Spinal cord (tissue), 10 donors: ENCODE measurements at places on chromosomes 4 and X. TPM values are rescaled to one million over a fixed set of nuclear protein-coding genes. Genes with fewer than 3 reads are reported as not detected.

- DNase-seq = no peak
Observed at GRCh38 chr4:123522646-123523045, 126.1 kb downstream of the SPRY1 start.

DNA sequence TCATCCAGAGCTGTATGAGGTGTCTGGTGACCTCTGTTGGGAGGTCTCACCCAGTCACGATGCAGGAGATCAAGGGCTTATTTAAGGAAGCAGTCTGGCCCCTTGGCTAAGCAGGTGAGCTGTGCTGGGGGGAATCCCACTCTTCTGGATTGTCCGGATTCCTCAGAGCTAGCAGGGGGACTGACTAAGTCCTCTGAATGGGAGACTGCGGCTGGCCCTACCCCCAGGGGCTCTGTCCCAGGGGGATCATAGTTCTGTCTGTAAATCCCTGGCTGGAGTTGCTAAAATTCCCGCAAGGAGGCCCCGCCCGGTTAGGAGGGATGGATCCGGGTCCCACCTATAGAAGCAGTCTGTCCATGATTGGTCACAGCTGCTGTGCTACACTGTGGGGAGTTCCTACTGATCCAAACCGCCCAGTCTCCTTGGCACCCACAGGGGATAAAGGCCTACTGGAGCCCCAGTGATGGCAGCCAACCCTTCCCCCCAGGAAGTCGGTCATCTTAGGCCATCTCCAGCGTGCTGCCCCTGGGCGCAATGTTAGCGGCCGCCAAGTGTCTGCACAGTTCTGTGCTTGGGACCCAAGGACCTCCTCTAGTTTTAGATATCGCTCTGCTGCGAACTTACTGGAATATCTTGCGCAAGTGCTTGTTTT, 118.2 kb upstream of the KLF8 start:
- no peak for DNase-seq

- no peak for DNase-seq
Observed at GRCh38 chrX:111375747-111376146, 36.2 kb downstream of the DCX start.

GRCh38 chr4:140116442-140117104, 37.4 kb downstream of the MAML3 start:
- no peak for DNase-seq

DNA sequence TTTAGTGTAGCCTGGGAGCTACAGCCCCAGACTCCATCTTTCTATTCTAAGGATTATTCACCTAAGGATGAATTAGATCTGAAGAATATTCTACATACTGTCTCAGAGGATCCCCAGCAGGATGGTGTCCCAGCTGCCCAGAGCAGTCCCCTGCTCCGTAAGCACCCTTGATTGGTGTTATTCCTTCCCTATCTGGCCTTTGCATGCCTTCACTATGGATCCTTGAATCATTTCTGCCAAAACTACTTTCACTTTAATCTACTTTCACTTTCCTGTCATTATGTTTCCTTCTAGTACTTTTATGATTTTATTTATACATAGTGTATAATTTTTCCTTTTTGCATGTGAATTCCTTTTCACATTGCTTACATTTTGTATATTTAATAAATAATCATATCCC, 39.2 kb downstream of the ARHGAP24 start:
- no peak for DNase-seq

DNA sequence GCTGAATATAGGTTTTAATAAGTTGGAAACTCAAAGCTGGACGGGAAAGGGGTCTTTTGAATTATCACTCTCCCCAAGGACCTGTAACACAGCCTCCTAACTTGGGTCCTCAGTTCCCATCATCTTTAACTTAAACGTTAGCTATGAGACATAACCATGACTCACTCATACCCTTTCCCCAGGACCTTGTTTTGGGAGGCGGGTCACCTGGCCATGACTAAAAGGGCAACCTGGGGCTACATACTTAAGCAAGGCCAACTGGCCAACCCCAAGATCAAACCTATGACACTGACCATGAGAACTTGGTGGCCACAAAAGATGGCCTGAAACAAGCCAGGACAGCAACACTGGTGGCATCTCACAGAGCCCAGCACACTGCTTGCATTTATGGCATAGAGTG, 89.0 kb downstream of the SH3KBP1 start:
- DNase-seq = no peak

DNA sequence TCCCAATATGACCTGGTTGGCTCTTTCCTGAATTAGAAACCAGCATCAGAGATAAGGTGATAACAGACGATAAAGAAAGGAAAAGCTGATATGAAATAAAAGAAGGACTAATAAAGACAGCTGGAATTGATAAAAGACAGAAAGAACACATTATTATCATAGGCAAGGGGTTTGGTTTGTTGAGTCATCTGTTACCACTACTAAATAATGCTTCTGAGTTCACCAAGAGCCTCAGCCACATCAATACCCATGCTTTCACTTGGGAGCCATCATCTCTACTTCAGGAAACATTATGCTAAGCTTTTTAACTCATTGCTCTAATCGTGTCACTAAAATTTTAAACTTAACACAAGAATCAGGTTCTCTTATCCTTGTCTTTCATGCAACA, 27.6 kb downstream of the ANXA5 start:
- DNase-seq = no peak

- DNase-seq = no peak
Observed at GRCh38 chr4:46274717-46275116, 115.2 kb downstream of the GABRA2 start.

- no peak for DNase-seq
Observed at GRCh38 chrX:124373348-124373747, 27.0 kb downstream of the SH2D1A start.

DNA sequence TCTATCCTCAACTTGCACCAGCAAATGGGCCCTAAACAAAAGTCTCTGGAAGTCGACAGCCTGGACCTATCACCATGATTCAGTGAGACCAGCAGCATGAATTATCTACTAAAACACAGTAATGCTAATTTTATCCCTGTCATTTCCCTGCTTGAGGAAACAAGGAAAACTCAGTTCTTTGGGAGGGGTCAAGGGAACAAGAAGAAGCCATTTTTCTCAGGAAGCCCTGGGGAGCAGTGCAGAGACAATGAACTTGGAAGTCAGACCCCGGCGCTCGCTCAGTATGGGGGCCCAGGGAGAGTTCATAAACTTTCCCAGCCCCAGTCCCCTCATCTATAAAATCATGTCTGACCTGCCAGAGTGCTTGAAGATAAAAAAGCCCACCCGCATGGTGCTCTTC, 50.4 kb downstream of the DCTD start:
- DNase-seq = no peak

- DNase-seq = no peak
Observed at GRCh38 chrX:133590703-133591505, 175.6 kb upstream of the GPC4 start.

- DNase-seq = no peak
Observed at GRCh38 chr4:66558651-66559050, 888.4 kb upstream of the EPHA5 start.

The PASD1 gene
- not detected for total RNA-seq

The CLTRN gene
- total RNA-seq = 2.0 TPM

The EFNB1 gene
- total RNA-seq = 105 TPM

The MGARP gene
- 1.8 TPM for total RNA-seq
